ENCODE measurements at places on chromosomes 7 and 10.
A peak's percentile ranks its signal among the peaks of the same experiment; 100 is the strongest.

DNA sequence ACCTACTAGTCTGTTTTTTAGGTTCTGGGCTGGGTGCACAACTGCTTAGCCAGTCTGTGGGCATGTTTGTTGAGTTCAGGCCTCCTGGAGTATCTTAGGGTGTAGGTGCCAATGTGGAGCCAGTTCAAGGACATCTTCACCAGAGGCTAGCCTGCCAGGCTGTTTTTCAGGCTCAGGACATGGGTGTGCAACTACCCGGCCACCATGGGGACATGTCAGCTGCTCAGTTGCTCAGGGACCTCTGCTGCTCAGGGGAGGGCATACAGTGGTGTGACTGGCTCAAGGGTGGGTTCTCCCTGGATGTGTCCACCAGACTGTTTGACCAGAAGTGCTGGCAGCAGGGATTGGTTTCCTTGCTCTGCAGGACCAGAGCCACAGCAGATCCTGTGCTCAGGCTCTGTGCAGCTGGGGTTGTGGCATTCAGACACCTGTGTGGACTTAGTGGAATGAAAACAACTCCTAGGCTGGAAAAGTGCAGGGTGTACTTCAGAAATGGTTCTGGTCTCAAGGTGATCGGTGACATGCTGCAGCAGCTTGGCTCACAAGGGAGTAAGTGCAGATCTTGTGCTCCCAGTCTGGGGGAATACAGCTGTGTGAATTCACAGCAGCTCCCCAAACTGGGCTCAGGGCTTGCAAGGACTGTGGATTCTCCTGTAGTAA, 44.8 kb downstream of the PALS2 start:
- DNase-seq, result no peak

DNA sequence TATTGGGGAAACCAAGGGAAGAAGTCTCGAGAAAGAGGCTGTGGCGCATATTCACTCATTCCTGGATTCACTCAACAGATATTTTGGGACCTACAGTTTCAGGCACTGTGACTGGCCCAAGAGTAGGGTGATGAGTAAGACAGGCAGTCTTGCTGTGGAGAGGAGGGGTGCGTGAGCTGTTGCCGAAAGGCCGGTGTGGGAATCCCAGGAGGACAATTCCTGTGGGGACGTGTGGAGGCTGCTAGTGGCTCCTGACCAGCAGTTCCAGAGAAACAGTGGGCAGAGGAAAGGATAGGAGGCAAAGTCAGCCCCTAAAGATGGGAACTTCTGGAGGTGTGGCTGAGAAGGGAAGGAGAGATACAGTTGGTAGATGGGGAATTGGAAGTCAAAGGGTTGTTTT, 59.3 kb upstream of the GRB10 start:
- no peak for DNase-seq

DNA sequence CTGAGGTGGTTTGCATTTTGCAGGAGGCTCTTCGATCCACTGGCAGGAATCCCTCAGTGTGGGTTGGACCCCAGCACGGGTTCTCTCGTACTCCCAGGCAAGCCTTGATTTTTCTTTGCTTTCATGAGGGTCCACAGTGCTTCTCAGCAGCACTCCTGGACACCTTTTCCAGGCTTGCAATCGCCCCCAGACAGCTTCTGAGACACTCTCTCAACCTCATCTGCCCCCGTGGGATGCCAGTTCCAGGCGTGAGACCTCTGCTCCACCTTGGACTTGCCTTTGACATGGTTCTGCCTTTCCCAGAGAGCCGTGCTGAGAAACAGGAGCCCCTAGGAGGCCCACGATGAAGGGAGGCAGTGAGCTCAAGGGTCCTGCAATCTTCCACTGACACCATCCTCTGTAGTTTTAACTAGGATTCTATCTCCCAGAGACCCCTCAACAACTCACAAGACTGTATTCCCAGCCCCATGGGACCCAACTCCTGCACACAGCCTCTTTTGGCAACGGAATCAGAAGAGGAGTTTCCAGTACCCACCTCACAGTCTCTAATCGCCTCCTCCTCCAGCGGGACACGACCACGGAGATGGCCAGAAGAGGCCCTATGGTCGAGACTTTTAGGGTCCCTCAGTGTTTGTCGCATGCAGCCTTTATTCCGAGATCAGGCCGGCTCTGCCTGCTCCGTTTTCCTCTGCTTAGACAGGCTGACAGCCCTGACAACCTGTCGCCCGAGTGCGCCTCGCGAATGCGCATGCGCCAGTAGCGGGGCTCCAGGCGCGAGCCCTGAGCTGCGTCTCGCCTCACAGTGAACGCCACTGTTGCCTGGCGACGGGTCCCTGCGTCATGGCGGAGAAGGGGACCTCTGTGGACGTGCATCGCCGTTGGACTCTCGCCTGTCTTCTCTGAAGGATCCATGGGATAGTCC, 26.0 kb upstream of the ZNF273 start:
- DNase-seq, result no peak

DNA sequence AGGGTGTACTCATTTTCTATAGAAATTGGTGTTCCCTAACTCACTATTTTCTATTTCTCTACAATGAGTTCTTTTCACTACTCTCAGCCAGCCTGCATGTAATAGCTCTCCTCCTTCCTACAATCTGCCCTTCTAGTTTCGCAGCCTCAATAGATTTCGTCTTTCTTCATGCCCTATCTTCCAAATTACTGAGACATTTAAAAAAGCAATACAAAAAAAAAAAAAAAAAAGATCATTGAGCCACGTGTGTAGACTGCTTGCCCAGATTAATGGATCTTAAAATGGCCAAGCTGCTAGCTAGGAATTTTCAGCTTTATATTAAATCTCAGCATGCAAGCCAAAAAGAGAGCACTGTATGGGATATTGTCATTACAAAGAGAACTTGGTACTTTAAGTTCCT, 55.5 kb downstream of the ZNF277 start:
- DNase-seq, result no peak

- no peak for DNase-seq
Observed at GRCh38 chr10:36345807-36346206, 703.7 kb upstream of the FZD8 start.

DNA sequence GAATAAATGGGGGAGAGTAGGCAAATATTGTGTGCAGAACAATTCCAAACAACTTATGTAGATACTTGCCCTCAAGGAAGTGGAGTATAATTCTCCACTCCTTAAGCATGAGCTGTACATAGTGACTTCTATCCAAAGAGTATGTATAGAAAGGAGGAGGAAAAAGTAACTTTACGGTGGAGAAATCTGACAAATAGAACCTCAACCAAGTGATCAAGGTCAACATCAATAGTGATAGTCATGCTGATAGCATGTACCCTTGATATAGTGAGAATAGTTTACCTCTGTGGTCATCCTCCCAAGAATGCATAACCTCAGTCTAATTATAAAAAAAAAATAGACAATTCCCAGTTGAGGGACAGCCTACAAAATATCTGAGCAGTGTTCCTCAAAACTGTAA, 89.1 kb upstream of the NANOS1 start:
- DNase-seq, result no peak

DNA sequence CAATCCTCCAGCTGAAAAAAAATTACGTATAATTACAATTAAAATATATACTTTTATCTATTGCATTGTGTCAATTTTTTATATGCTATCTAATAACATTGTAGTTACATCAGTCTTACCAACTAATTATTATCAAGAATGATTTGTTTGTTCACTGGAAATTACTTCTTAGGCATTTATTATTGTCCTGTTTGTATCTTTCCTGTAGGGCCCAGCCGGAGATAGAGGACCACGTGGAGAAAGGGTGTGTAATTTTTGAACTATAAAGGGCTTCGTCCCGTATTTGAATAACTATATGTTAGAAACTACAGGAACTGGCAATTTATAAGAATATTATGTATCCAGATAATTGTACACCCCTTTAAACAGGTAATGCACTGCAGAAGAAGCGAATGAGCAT, 4.1 kb downstream of the COL1A2 start:
- no peak for DNase-seq

DNA sequence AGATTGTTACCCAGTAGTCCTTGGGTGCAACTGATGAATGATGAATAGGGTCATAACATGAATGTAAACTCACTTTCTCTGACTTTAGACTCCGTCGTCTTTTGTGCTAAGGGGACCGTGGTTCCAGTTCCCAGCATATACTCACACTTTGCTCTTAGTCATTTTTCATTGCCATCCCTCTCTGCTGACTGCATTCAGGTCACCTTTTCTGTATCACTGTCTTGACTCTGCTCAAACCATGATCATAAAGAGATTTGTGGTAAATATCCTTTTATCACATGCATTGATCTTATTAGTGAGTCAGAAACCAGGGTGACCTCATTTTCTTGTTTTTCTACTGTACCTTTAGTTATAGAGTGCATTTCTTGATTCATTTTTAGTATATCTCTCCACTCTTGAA, 141.1 kb upstream of the AGR3 start:
- DNase-seq, result no peak

- DNase-seq, result no peak
Observed at GRCh38 chr10:122981066-122981464, 864 bp downstream of the PSTK start.

DNA sequence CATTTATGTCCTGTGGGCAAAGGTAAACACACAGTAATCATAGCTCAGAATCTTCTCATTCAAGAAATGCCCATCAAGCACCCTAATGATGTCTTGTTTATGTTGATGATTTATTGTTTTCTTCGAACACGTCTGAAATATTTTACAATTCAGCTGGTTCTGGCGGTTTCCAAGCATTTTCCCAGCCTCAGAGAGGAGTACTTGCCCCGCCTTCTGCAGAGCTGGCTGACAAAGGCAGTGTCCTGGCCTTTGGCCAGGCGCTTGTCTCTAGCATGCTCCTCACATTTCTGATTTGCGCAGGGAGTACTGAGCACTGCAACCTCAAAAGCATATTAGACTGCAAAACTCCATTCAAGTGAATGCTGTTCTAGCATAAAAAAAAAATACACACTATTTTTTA, 314.2 kb upstream of the GNAI1 start:
- peak; percentile 89 for DNase-seq

GRCh38 chr10:3853547-3854303, 68.7 kb upstream of the KLF6 start:
- no peak for DNase-seq

- DNase-seq, result no peak
Observed at GRCh38 chr7:135795846-135796570, 47.4 kb upstream of the FAM180A start.

- DNase-seq, result no peak
Observed at GRCh38 chr7:150326657-150327268, 3.4 kb upstream of the ACTR3C start.

GRCh38 chr10:132175907-132176581, 10.7 kb upstream of the DPYSL4 start:
- no peak for DNase-seq

GRCh38 chr7:38398725-38399321, 125.4 kb upstream of the TARP start:
- DNase-seq, result no peak

DNA sequence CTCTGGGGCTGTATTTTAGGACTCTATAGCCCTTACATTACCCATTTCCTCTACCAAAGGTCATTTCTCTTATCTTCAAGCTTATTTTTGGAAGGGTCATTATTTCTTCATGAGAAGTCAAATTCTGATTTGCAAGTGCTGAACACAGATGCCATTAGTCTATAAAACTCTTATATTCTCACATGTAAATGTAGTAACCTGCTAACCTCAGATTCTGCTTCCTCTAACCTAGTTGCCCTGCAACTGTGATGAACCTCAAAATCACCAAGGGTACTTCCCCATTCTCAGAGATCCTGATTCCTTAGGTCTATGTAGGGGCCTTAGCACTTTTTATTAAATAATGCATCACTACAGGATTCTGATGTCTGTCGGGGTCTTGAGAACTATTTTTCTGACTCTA, 6.3 kb downstream of the FAS start:
- DNase-seq, result no peak

- DNase-seq, result peak; percentile 24
Observed at GRCh38 chr10:48444266-48444665, 137.8 kb downstream of the MAPK8 start.

GRCh38 chr7:24965831-24966708, 13.9 kb downstream of the OSBPL3 start:
- DNase-seq, result no peak

- DNase-seq, result no peak
Observed at GRCh38 chr10:86299562-86299961, 67.0 kb downstream of the GRID1 start.

GRCh38 chr7:31816810-31817209, 129.8 kb downstream of the PPP1R17 start:
- DNase-seq, result no peak

DNA sequence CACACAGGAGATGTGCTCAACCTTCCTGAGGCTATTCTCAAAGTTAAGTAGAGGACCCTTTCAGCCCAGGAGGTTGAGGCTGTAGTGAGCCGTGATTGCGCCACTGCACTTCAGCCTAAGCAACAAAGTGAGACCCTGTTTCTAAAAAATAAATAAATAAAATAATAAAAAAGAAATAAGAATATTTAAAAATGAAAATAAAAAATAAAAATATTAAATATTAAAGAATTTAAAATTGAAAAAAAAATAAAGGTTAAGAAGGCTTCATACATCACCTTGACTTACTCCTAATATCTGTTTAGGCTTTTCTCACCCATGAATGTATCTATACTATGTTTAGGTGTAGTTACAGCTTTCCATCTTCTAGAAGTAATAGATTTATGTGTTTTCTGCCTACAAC, 187.5 kb upstream of the AGK start:
- DNase-seq, result no peak

DNA sequence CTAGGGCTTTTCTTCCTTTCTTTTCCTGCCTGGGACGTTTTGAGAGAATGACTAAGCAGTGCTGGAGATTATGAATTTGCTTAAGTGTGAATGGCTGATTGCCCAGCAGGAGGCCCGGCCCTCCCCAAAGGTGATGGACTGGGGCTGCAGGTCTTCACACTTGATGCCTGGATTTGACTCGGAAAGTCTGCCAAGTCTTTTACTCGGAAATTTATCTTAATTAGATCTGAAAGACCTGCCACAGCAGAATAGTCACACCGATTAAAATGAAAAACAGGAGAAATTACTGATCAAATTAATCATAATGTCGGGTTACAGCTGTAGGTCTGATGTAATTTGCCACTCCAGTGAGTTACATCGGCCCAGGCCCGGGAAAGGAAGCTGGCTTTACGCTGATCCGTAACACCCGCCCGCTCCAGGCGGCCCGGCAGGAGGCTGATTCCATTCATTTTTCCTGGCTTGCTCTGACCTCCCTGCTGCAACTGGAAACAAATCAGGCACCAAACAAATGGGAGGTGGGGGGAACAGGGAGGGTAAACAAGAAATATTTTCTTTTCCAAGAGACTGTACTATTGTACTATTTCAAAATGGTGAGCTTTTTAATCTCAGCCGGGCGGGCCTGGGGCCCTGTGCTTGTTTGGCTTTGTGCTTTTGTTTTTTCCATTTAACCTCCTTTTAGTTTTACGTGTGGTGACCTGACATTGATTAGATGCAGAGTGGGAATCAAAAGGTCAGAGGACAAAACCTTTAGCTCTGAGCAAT, 212.4 kb upstream of the YAE1 start:
- DNase-seq, result peak; percentile 45

GRCh38 chr10:94710578-94710977, 27.0 kb downstream of the CYP2C18 start:
- no peak for DNase-seq

Data from NCI-H446 (cell line).